ENCODE measurements at places on chromosomes 2 and 18.

DNA sequence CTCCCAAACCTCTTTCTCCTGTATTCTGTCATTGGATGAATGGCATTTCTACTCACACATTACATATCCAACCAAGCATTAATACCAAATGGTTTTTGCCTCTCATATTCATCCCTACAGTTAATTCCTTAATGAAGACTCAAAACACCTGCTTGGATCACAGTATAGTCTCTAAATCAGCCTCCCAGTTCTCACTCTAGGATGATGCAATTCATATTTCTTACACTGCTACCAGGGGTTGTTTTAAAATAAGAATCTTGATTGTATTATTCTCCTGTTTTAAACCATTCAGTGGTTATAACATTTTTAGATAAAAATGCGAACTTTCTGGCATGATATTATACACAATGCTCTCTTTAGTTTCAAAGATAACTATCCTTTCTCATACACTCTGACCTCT, 281.4 kb upstream of the ZEB2 start:
- DNase-seq = no peak

DNA sequence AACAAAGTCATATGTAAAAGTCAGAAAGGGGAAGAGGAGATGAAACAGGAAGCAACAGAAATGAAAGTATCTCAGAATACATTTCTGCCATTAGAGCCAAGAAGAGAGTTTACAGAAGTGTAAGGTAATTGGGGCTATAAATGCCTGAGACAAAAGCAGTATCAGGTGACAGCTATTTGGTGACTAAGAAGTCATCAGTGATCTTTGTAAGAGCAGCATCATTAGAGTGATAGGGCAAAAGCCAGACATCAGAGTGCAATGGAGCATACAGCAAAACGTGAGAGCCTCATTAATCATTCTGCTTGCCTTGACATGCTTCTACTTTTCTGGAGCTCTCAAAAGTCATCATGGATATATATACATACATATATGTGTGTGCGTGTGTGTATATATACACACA, 804.7 kb upstream of the PIK3C3 start:
- DNase-seq = no peak

GRCh38 chr2:44237221-44237620, 38.1 kb upstream of the SLC3A1 start:
- DNase-seq = no peak

DNA sequence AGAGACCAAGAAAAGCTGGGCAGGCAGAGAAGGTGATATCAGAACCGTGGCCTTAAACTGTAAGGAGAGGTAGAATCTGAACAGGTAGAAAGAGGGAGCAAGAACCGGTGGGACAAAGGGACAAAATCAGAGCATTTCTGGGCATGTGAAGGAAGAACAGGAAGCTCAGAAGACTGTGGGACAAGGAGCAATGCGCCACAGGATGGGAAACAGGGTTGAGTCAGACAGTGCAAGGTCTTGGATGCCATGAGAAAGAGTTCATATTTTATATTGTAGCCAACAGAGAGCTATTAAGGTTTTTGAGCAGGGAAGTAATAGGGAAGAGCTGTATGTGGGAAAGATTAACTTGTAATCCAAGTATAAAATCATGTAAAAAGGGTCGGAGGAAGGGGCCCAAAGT, 106.4 kb upstream of the UGP2 start:
- DNase-seq = no peak

DNA sequence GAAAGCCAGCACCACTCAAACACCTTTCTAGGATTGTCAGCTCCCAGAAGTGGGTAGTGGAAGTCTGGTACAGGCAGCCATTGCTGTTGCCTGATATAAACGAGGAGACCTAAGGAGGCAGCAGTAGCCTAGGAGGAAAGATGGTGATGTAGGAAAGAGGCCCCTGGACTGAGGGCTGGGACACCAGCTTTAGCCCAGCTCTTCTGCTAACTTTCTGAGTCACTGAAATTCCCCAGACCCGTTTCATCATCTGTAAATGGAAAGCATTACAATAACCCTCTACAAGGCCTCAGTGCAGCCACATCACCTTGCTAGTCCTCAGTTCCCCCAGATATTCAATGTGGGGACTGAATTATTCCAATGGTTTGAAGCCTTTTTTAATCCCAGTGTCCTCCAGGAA, 336.5 kb downstream of the TNS1 start:
- DNase-seq = no peak

- no peak for DNase-seq
Measured at GRCh38 chr2:8662239-8662879, 19.5 kb upstream of the ID2 start.

GRCh38 chr2:133123904-133124303, 444.4 kb downstream of the NCKAP5 start:
- DNase-seq = no peak

DNA sequence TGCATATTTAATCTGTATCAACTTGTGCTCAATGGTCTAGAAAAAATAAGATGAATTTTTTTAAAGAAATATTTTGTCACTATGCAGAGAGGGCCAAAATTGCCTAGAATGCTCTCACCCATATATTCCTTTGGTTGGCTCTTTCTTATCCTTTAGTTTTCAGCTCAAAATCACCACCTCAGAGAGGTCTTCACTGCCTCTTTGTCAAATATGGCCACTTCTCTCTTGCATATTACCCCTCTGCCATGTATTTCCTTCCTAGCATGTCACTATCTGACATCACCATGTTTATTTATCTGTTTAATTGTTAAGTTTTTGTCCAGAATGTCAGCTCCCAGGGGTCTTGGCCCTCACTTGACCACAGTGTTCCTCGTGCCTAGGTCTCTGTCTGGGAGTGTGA, 535.2 kb upstream of the CDH2 start:
- no peak for DNase-seq

GRCh38 chr2:241232736-241233575, 44.5 kb downstream of the ANO7 start:
- DNase-seq = no peak

GRCh38 chr2:134468164-134468563, 214.3 kb downstream of the MGAT5 start:
- DNase-seq = no peak

DNA sequence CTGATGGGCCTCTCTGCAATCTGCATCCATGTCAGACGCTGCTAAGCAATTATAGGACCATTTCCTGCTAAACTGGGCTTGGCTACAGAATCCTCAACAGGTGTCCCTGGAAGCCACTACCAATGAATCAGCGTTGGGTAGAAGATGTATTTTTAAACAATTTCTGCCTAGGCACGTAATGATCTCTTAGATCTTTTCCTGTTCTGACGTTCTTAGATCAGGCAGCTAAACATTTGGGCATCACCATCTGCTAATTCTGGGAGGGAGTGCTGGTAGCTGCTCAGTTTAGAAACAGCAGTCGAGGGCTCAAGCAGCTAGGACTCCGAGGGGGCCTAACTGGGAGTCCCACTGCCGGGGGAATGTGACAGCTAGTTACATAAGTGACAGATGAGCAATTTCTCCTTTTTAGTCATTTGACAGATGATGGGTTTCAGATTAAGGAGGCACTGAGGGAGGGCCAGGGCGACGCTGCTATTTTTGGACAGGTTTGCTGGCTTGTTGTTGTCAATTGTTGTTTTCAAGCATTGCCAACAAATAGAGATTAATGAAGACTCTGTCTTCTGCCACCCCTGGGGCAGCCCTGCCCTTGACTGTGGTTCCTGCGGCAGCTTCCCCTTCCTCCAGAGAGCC, 92.7 kb downstream of the MRO start:
- DNase-seq = no peak

GRCh38 chr18:26511339-26512071, 36.8 kb downstream of the KCTD1 start:
- DNase-seq = no peak

- no peak for DNase-seq
Measured at GRCh38 chr2:233131936-233132720, 72.0 kb downstream of the INPP5D start.

GRCh38 chr2:50086450-50086849, 932.1 kb upstream of the FSHR start:
- DNase-seq = no peak

GRCh38 chr2:213246497-213247281, 37.6 kb upstream of the SPAG16 start:
- DNase-seq = no peak

DNA sequence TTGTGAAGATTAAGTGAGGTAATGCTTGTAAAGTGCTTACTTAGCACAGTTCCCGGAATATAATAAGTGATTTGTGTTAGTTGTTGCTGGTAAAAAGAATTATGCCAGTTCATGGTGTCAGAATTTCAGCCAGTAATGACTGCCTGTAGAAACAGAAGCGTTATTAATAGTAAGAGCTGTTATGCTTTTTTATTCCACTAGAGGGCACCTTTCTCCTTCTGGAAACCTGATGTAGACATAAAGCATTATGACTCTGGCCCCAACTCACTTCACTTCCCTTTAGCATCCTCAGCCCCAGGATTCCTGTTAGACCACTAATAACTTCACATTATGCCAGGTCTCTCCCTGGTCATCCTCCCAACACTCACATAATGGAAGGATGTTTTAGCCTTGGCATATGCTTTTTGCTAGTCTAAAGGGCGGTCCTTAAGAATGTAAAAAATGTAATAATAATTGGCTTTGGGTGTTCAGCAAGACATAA, 34.9 kb downstream of the C18orf54 start:
- DNase-seq = peak; percentile 14

DNA sequence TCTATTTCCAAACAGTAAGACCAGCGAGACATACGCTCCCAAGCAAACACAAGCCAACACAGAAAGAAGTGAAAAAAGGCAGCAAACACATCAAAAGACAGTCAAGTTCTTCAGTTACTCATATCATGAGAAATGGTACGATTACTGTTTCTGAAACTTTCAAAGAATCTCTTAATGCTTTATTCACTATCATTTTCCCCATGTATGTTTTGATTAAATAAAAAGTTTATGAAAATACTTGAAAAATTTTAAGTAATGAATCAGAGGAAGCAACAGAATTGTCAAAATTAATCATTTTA, 114.9 kb downstream of the HDAC4 start:
- DNase-seq = no peak

DNA sequence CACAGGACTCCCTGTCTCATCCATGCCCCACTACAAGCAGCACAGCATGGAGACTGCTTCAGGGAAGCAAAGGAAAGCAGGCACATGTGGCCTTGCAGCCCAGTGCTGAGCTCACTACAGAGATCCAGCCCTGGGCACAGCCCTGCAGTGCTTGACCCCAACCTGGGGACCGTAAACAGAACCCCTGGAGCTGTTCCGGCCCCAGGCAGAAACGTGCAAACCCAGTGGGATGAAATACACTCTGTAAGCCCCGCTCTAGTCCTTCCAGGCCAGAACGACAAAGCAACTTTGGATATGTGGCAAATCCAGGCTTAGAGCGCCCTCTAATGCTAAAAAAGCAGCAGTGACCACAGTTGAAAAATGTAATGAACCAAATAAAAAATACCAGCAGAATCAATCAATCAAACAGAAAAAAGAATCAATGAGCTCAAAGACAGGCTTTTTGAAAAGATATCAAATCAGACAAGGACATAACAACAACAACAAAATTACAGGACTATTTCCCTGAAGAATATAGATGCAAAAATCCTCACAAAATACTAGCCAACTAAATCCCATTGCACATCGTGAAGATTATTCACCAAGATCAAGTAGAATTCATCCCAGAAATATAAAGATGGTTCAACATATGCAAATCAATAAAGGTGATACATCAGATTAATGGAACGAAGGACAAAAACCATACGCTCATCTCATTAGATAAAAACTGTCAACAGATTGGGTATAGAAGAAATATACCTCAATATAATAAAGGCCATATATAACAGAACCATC, 45.6 kb downstream of the ZNF519 start:
- DNase-seq = no peak
